ENCODE measurements at places on chromosomes 13 and 19. TPM values are rescaled to one million over a fixed set of nuclear protein-coding genes. Genes with fewer than 3 reads are reported as not detected.

TDRD12 gene
- total RNA-seq: 0.29 TPM

GRCh38 chr13:113371061-113371460 lies 7.1 kb upstream of the GRTP1 start:
- no peak for DNase-seq

DNA sequence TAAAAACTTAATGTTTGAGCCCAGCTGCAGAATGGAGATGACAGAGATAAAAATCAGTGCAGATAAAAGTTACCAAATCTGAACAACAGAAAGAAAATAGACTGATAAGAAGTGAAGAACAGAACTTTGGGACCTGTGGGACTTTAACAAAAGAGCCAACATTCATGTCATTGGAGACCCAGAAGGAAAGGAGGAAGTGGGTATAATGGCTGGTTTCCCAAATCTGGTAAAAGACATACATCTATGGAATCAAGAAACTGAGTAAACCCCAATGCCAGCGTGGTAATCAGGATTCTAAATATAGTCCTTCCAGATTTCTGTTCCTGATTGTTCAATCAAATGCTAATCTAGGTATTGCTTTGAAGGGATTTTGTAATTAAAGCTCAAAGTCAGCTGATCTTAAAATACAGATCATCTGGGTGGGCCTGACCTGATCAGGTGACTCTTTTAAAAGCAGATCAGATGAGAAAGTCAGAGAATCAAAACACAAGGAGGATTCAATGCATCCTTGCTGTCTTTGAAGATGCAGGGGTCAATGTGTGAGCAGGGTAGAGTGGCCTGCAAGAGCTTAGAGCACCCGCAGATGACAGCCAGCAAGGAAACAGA lies 25.3 kb upstream of the CEACAM20 start:
- DNase-seq: no peak

FGF22 gene
- total RNA-seq: not detected

- peak; percentile 19 for DNase-seq
Observed at GRCh38 chr13:47426126-47426849, 529.4 kb upstream of the HTR2A start.

DNA sequence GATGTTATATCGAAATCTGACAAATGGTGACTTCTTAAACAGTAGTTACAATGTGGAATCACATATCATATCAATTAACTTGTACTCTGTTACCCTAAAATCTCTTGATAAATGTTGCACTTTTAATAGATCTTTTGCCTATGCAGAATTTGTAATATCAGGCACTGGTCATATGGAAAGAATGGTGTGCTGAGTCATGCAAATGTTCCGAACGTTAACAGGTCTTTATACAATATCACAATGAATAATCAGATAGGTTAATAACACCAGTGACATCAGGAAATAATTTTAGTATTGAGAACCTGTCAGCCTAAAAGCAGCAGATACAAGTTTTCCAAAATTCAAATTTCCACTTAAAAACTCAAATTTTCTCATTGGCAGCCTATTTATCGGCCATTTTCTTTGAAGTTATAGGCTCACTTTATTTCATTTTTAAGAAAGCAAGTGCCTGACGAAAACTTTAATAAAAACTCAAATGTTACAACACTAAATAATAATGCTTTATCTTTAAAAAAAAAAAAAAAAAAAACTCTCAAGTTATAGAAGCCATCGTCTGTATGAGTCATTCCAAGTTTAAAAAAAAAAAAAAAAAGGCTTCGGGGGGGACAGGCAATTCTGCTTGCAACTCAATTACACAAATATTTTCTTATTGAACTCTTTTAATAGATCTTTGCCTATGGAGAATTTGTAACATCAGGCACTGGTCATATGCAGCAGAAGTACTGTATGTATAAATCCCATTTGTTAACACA lies 180.9 kb downstream of the DIAPH3 start:
- no peak for DNase-seq

MAST1 gene
- 0.88 TPM for total RNA-seq

- no peak for DNase-seq
Observed at GRCh38 chr13:49298416-49298815, 50.7 kb downstream of the CDADC1 start.

- no peak for DNase-seq
Observed at GRCh38 chr13:73519396-73520116, 460.8 kb downstream of the KLF5 start.

CEACAM20 gene
- not detected for total RNA-seq

DNA sequence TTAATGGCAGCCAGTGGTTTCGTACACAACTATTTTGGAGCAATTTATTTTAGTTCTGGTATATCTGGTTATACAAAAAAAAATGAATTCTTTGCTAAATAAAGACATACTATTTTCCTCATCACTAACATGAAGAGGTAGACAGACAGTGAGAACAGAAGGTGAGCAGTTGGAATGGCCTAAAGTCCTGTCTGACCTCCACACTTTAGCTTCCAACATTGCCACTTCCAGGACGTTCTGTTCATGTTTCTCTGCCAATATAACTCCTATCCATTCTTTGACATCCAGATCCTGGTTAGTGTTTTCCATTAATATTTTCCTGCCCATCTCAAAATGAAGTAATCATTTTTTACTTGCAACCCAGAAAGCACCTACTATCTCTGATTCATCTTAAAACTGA lies 112.9 kb upstream of the FRY start:
- no peak for DNase-seq

MTIF3 gene
- 105 TPM for total RNA-seq

GRCh38 chr13:31421756-31422155 lies 222.0 kb downstream of the B3GLCT start:
- DNase-seq: no peak

- no peak for DNase-seq
Observed at GRCh38 chr13:109297628-109298027, 488.8 kb downstream of the IRS2 start.

DNA sequence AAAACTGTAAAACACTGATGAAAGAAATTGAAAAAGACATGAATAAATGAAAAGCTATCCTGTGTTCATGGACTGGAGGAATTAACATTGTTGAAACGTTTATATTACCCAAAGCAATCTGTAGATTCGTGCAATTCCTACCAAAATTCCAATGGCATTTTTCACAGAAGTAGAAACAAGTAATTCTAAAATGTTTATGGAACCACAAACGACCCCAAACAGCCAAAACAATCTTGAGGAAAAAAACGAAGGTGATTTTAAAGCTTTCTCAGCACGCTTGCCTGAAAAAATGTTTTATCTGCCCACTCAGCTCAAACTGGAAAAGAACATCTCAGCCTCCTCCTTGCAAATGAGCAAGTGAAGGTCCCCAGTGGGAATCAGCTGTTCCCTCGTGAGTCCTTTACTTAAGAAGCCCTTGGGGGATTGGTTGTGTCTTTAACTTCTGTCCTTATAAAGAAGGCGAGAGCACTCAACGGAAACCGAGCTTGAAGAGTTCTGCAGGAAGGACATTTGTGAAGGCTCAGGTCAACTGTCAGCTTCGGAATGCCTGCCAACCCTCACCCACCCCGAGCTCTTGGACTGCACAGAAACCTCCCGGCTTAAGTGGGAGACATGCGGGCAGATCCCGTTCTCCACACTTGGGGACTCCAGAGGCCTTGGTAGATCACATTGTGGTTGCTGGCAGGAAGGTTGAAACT lies 256.0 kb upstream of the IRS2 start:
- no peak for DNase-seq

DNA sequence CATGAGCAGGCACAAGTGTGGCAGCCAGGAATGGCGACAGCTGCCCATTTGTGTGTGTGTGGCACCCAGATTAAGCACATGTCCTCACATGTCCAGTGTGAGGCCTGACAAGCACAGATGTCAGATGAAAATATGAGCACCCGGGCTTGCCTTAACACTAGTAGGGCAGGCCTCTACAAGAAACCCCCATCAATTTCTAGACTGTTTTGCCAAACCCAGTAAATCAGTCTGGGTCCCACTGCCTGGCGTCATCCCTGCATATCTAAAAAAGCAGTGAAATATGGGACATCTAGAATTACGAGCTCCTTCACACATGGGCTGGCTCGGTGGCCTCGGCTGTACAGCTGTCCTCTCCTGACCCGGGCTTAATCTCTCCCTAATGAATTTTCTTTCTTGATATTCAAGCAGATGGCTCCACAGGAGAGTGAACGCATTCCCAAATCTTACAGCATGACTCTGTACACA lies 432.7 kb downstream of the FOXO1 start:
- DNase-seq: no peak

VSTM2B gene
- total RNA-seq: not detected

MZT1 gene
- total RNA-seq: 12.7 TPM

- DNase-seq: no peak
Observed at GRCh38 chr19:29715701-29716581, 880 bp upstream of the C19orf12 start.

- no peak for DNase-seq
Observed at GRCh38 chr19:5430237-5430636, 25.0 kb upstream of the ZNRF4 start.

- DNase-seq: peak; percentile 83
Observed at GRCh38 chr19:51339687-51340656, 2.0 kb downstream of the VSIG10L start.

OR4F17 gene
- not detected for total RNA-seq

GRCh38 chr19:2863816-2864215 lies 3.3 kb upstream of the ZNF556 start:
- no peak for DNase-seq

GRCh38 chr13:24233351-24233901 lies 72.9 kb downstream of the SPATA13 start:
- DNase-seq: no peak

DNA sequence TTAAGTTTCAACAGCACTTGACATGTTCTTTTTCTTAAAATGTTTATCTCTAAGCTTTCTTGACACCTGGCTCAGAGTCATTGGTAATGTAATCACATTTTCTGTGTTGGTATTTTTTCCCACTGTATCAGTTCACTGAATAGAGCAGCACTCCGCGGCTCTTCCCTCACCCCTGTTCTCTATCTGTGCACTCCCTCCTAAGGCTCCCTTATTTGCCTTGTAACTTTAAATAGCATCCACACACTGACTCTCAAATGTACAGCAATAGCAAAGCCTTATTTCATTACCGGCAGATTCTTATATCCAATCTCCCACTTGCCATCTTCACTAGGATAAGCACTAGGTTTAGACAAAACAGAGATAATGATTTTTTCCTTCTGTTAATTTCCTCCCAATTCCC lies 935.5 kb upstream of the SLC10A2 start:
- DNase-seq: no peak

GSX1 gene
- not detected for total RNA-seq
